ENCODE measurements at places on chromosomes 2 and 18.

- DNase-seq, result no peak
These were observed 29.3 kb upstream of the FAM171B start for GRCh38 chr2:186664385-186665043.

DNA sequence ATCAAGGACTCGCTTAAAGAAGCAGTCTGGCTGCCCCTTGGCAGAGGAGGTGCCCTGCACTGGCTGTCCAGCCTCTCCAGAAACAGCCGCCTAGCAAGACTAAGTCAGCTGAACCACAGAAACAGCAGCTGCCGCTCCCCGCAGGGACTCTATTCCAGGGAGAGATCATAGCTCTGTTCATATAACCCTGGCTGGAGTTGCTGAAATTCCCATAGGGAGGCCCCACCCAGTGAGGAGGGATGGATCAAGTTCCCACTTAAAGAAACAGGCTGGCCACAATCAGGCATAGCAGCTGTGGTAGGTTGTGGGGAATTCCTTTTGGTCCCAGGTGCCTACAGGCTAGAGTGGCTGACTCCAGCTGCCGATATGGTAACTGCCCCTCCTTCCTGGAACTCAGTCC is 74.2 kb upstream of the MC4R start:
- no peak for DNase-seq

GRCh38 chr2:215454519-215455246 is 18.8 kb upstream of the FN1 start:
- no peak for DNase-seq

DNA sequence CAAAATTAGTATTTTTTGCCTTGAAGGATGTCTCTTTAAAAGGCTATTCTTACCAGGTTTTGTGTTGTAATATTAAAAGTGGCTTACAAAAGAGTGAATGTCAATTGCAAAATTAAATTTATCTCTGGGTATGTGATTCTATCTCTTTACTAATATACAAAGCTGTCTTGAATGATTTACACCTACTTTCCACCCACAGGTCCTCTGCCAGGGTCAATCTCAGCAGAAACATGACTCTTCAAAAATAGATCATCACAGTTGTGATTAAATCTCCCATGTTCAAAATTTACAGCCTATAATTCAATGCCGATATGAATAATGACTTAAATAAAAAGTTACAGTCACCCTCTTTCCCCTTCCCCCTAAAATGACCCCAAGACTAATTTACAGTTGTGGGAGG is 78.8 kb downstream of the SLC8A1 start:
- DNase-seq, result no peak

DNA sequence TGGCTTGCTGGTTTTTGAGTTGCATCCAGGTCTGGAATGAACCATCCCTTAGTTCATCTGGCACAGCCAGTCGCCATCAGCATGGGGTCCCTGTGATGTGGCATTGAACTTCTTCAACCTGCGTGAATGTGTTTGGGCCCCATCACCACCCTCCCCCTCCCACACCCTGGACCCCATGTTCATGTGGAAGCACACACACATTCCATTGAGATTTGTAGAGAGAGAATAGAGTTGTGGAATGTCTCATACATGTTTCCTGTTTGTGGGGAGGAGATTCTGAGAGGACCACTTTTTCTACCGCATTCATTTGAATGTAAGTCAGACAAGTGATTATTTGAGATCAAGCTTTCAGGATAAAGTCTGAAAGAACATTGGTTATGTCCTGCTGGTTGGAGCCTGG is 117.6 kb upstream of the EML6 start:
- DNase-seq, result no peak

DNA sequence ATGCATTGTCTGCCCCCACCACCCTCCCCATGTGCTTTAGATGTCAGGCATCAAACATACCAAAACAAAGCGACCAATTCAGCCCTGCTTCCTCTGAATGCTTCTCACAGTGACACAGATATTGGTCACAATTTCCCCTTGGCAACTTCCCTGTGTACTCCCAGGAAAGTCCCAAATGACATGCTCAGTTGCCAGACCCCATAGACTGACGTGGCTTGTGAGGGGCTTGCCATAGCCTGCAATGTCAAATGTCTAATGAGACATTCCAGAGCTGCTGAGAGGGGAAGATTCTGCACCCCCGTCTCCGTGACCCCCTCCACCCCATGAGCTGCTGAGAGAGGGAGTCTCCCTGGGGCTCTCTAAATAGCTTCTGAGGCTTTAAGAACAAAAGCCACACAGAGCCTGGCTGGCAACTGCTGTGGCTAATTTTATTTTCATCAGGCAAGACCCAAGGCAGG is 47.3 kb downstream of the RFTN2 start:
- no peak for DNase-seq

DNA sequence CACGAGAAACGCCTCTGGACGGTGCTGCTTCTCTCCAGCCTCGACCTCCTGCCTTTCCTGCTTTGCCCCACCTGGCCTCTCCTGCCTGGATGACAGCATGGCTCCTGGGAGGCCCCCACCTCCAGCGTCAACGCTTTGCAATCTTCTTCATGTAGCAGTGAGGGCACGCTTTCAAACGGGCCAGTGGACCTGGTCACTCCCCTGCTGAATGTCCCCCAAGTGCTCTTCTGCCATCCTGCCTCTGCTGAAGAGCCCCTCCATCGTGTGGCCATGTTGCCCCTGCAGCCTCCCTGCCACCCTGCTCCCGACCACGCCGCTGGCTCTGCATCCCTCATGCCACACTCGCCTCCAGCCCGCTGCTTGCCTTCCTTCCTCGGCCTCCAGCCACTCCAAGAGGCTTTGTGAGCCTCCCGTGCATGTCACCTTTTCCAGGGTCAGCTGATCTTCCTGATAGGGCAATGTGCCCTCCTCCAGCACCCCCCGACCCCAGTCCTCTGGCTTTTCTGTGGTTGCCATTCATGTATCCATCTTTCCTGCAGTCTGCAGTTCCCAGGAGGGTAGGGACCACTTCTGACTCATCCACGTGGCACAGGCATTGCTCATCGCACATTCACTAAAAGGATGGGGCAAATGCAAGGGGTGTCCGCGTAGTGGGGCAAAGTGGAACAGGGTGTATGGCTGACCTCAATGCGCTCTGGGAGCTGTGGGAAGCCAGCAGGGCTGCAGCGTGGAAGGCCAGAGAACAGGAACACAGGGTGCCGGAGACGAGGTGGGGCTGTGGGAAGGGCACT is 268.8 kb downstream of the TWIST2 start:
- no peak for DNase-seq

- no peak for DNase-seq
These were observed 23.2 kb downstream of the SUMO1 start for GRCh38 chr2:202215179-202215578.

DNA sequence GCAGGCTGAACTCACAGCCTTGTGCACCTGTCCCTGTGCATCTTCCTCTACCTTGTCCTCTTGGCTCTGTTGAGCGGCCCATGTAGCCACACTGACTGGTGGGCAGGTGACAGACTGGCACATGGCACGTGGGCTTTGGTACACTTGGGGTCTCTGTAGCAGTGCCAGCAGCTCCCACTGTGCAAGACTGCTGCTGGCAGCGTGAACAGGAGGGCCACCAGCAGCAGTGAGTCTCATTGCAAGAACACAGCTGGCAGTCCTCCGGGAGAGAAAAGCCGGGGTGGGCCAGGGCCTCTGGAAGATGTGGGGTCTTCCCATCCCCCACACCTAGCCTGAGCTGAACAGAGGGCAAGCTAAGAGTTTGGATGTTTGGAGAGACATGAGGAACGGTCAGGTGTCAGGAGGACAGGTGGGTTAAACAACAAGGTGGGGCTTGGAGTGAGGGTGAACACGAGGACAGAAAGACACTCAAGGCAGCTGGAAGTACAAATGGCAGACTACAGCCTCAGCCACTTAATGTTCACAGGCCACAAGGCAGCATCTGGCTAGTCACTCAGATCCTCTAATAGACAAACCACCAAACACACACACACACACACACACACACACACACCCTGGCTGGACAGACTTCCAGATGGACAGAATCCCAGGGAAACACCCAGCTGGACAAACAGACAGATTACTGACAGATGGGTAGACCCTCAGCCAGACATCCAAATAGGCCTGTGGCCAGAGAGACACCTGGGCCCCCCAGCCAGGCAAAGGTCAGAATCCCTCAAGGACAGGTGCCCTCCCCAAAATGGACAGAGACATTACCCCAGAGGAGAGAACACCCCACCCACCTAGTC is 2.3 kb upstream of the PTPN18 start:
- DNase-seq, result peak; percentile 46

GRCh38 chr2:102238039-102238756 is 51.4 kb downstream of the IL1RL2 start:
- DNase-seq, result no peak

DNA sequence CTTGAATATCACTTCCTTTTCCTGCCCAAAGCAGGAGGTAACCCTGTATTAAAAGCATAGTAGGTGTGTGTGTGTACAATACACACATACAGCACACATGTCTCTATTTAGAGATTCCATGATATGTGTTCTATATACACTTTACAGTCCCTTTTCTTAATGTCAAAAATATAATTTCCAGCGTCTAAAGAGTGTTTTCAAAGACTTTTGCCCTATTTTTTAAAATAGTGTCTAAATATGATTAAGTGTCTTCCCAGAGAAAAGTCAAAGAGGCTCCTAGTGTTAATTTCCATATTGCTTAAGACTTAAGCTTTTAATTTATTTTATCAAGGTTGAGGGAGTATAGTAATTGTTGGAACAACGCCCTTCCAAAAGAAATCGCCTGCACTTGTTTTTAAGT is 420.3 kb upstream of the POU3F3 start:
- no peak for DNase-seq

DNA sequence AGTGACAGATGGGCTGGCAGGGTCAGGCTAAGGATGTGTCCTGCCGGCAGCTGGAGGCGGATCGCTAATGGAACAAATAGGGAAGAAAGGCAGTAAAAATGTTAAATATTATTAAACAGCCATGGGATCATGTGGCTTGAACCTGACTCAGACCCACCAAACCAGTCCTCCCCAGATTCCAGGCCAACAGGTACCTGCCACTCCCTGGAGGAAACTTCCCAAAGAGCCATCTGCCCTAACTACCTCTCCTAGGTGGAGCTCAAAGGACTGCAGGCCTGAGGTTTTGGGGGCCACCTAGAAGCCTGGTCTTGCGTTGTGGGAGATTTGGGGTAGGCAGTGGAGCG is 34.3 kb downstream of the CIB4 start:
- DNase-seq, result no peak

- no peak for DNase-seq
These were observed 5.8 kb upstream of the ANTXR1 start for GRCh38 chr2:69007169-69007568.

GRCh38 chr2:55862246-55862645 is 61.3 kb downstream of the EFEMP1 start:
- no peak for DNase-seq

DNA sequence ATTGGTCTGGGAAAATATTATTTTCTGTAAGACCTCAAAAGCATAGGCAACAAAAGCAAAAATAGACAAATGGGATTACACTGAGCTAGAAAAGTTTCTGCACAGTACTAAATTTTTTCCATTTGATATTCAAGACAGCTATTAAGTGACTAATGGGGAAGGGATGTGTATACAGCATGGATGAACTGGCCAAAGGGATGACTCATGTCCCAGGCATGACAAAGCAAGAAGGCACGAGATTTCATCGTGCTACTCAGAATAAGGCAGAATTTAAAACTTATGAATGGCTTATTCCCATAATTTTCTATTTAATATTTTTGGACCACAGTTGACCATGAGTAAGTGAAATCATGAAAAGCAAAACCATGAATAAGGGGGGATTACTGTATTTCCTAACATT is 1250.1 kb upstream of the GYPC start:
- no peak for DNase-seq

GRCh38 chr2:223884399-223884798 is 47.0 kb upstream of the AP1S3 start:
- DNase-seq, result no peak

DNA sequence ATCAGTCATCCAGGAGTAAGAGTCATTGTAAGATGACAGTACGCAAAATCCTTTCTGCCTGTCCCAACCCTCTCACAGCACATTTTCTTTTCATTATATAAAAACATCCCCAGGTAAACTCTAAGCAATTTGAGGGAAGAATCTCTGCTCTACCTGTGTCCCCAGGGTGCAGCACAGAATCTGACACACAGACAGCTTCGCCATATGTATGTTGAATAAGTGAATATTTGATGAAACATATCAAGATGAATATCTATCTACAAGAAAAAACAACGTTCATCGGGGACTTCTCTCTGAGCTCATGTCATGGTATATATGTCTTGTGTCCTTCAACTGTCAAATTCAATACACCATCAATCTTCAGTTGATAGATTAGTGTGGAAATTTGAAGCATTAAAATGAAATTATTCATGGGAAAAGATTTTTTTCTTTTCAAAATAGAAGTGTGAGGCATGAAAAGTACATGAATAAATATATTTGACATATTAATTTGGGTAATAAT is 94.5 kb upstream of the KYNU start:
- DNase-seq, result no peak

- DNase-seq, result no peak
These were observed 128.1 kb upstream of the MSTN start for GRCh38 chr2:190190507-190191162.

DNA sequence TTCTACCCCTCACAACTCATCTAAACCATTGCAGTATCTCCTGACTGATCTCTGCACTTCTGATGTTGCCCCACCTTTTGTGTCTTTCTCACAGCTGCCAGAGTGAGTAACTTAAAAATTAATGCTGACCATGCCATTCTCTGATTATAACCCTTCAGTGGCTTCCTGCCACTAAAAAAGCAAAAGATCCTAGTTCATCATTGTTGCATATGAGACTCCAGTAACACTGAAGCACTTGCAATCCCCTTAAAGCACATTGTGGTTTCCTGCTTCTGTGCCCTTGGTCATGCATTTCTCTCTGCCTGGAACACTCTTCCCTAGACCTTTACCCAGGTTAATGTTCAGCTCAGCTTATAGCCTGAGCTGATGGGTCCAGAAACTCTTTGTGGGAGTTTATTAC is 95.1 kb upstream of the WDSUB1 start:
- no peak for DNase-seq

GRCh38 chr2:50895041-50895440 is 136.9 kb downstream of the NRXN1 start:
- DNase-seq, result no peak

DNA sequence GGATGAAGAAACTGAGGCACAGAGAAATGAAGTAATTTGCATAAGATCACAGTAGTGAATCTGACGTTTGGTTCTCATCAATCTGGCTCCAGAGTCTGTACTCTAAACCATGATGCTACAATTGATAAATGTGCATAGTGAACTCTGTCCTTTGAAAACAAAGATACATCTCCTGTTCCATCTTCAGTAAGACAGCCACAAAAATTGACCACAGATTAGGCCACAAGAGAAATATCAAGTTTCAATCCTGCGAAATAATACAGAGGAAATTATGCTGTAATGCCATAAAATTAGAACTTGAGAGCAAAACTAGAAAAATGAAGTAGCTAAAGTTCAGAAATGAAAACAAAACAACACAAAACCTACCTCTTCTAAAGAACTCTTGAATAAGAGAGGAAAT is 28.4 kb downstream of the FAM98A start:
- DNase-seq, result no peak

DNA sequence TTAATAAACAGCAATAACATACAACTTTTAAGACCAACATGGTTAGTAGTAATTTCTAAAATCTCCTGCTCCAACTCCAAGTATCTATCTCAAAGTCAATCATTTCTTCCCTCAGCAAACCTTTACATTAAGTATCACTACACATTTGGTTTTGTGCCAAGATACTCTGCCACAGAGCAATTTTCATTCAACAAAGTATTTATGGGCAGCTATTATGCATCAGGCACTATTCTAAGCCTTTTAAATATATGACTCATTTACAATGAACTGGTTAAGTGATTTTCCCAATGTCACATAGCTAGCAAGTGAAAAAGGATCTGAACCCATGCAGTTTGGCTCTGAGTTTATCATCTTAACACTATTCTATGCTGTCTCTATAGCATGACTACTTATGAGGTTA is 264.3 kb downstream of the NOL4 start:
- DNase-seq, result no peak

Data from stimulated activated effector memory CD8-positive, alpha-beta T cell treated with anti-CD3 and anti-CD28 coated beads, Interleukin-12 subunit alpha, Interleukin-12 subunit beta, amount 100 ng/mL, for 72 hours (primary cell).